ENCODE measurements at places on chromosomes 1 and 21.

- DNase-seq, result no peak
Observed at GRCh38 chr1:205150651-205151428, 29.1 kb upstream of the RBBP5 start.

GRCh38 chr1:217315346-217315745, 315.5 kb downstream of the GPATCH2 start:
- no peak for DNase-seq

DNA sequence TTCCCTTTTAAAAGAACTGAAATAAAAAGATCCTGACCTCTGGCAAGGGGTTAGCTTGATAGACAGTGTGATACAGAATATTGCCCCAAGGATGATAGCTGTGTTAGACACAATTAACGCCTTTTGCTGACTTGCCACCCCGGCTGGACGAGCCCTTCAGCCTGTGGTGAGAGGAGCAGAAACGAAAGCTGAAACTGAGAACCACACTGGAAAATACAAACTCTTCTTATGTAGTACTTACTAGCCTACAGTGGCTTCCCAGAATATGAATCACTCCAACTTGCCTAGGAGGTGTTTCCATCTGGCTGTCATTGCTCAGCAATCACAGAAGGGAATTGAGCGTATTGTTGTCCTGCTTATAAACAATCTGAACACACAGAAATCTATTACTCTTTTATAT, 22.9 kb downstream of the SAMSN1 start:
- DNase-seq, result no peak

DNA sequence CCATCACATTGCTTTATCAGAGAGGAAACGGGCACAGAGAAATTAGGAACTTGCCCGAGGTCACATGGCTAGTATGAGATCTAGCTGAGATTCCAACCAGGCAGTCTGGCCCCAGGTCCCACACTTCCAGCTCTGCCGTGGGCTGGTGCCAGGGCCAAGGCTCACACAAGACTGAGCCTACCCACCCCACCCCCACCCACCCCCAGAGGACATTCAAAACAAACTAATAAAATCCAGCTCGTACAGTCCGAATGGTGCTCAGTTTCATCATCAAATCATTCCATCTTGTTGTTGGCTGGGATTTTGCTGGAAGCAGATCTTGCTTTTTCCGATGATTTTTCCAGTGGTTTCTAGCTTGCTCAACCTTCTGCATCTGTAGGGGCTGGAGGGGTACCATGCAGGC, 27.9 kb downstream of the MATN1 start:
- DNase-seq, result no peak

- DNase-seq, result no peak
Observed at GRCh38 chr1:17348593-17349234, 23.3 kb upstream of the PADI6 start.

- no peak for DNase-seq
Observed at GRCh38 chr21:21182401-21183010, 184.3 kb downstream of the NCAM2 start.

DNA sequence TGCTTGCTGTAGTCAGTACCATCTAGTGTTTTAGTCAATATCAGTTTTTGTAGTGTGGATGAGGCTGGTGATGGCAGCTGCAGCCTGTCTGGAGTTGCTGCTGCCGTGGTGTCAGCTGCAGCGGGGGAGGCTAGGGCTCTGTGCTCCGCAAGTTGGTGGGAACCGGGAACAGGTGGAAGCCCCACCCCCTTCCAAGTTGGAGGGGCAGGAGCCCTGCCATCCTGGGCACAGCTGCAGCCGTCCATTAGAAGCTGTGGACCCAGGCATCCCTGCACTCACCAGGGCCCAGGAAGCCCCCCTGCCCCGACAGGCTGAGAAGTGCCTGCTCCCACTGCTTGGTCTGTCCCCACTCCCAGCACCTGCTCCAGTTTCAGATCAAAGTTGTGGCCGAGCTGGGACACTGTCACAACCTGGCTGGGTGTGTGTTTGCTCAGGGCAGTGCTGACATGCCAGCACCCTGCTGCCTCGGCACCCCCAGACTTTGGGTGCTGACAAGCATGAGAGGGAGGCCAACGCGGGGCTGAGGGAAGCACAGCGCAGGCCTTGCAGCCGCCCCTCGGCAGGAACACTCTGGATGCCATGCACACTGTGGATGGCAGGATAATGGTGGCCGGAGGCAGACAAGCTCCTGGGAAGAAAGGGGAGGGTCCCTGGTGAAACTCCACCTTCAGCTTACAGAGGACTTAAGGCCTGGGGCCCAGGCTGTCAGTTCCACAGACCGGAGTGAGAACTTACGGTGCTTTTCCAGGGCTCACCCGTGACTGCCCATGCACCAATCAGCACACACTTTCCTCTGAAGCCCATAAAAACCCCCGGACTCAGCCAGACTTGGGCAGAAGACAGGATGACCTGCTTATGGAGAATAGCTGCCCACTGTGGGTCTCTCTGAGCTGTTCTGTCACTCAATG, 86.9 kb downstream of the ADARB1 start:
- no peak for DNase-seq

GRCh38 chr1:27097484-27097917, 57.4 kb downstream of the SLC9A1 start:
- DNase-seq, result peak; percentile 70

GRCh38 chr1:227308367-227309336, 9.6 kb downstream of the CDC42BPA start:
- DNase-seq, result no peak

GRCh38 chr1:1286313-1287261, 6.4 kb downstream of the SCNN1D start:
- DNase-seq, result no peak

GRCh38 chr21:34166468-34166867, 93.1 kb downstream of the MRPS6 start:
- DNase-seq, result no peak

GRCh38 chr1:32077451-32077850, 4.7 kb downstream of the TMEM39B start:
- DNase-seq, result no peak

- no peak for DNase-seq
Observed at GRCh38 chr1:234844479-234845031, 234.6 kb upstream of the IRF2BP2 start.

DNA sequence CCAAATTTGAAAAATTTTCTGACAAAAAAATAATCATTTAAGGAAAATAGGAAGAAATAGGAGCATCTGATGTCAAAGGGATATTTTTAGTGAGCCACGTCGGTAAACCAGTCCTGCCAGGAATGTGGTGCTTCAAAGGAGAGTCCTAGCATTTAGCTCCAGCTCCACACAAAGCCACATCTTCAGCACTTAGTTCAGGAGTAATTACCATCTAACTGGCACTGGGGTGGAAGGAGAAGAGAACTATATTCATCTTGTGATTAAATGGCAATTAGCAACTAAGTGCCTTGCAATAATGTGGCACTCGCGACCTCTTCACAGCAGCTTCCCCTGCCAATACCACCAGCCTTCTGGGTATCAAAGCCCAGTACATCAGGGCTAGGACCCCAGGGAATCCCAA, 409.1 kb downstream of the SETD4 start:
- no peak for DNase-seq

DNA sequence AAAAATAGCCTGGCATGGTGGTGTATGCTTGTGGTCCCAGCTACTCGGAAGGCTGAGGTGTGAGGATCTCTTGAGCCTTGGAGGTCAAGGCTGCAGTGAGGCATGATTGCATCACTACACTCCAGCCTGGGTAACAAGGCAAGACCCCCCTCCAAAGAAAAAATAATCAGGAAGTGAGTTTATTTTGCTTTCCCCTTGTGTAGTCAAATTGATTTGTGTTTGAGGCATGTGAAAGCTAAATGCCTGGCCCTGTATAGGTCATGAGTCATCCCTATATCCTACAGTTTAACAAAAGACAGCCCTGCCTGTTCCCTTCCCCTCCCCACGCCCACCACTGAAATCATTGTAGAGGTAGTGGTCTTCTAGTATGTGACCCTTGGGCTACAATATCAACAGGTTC, 241.4 kb upstream of the JUN start:
- DNase-seq, result no peak
